ENCODE measurements at places on chromosomes 1 and 21.

DNA sequence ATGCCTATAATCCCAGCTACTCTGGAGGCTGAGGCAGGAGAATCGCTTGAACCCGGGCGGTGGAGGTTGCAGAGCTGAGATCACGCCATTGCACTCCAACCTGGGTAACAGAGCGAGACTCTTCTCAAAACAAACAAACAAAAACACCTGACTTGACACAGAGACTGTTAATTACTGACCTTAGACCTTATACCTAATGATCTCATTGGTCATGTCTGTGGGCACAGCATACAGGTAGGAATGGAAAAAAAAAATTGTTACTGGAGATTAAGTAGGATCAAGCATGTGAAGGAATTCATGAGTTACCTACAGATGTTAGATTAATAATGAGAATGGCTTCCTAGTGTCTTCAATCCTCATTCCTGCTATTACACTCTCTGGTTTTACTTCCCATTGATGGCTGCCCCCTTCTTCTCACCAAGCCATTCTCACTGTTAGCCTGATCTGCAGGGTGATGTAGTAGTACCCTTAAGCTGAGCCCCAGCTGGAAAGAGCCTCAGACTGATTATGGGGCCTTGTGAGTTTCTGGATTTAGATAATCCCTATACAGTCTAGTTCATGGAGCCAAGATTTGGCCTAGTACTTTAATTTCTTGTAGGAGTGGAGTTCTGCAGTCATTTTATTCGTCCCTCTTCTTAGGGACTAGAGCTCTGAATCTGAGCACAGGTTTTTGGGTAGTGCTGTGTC is 8.8 kb downstream of the TBCE start:
- DNase-seq = no peak

DNA sequence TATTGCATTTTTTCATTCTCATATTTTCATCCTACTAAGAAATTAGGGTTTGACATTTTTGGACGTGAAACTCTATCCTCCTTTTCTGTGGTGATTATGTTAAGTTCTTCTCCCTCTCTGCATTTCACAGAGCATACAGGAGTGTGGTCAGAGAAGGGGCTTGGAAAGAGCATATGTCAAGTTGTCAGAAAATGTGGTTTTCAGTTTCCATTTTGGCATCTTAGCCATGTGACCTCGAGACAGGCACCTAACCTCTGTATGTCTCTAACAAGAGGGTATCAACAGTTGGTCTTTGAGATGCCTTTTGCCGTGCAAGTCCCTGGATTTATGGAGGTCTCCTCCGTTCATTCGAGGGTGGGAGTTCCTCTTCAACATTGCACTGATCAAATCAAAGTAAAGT is 140.7 kb downstream of the CYYR1 start:
- DNase-seq = no peak

- no peak for DNase-seq
These were observed 17.6 kb downstream of the PBX1 start for GRCh38 chr1:164576291-164577271.

DNA sequence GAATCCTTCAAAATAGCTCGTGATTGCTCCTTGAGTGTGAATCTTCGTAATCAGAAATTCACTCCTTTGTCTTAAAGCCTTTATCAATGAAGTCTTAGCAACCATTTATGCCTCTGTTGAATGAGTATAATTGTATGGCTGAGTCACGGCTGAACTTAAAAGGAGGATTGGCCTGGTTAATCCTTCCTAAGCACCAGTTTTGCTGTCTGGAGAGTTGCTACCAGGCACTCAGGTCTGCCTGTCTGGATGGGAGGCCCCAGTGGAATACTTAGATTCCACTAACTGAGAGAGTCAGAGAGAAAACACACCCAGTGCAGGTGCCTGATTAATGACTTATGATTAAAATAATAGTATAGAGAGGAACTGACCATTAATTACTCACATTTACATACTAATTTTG is 7.6 kb upstream of the HHAT start:
- no peak for DNase-seq

GRCh38 chr1:22796642-22797041 is 86.0 kb downstream of the EPHB2 start:
- no peak for DNase-seq

DNA sequence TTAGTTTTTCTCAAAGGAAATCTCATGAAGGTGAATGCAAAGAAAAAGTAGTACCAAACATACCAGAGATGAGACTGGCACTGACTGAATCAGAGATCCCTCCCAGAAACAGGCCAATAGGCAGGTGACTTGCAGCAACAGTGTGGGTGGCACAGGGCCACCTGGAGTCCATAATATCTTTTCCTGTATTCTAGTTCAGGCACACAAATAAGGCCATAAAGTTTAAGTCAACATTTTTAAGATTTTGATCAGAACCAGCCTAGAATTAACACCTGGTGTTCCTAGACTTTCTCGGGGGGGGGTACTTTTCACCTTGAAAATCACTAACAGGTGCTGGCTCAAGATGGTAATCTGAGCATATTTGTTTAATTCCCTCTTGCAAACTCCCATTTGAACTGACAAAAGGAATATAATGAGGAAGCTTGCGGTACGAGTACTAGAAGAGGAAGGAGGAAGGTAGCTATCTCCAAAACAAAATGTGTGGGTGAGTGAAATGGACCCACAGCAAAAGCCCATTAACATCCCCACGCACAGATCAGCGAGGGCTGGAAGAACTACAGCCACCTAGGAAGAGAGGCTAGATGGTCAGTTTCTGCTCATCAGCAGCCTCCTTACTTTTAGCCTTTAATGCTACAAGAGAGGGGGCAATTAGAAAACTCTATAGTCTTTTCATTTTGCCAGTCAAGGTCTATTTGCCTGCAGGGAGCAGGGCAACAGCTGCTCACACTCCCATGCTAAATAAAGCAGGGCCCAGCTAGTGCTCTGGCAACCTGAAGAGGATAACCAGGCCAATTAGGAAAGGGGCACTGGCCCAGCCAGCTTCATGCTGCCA is 18.9 kb downstream of the SDE2 start:
- no peak for DNase-seq

GRCh38 chr1:25206201-25206600 is 26.1 kb downstream of the SYF2 start:
- DNase-seq = no peak
